ENCODE measurements at places on chromosomes 16 and 17.

DNA sequence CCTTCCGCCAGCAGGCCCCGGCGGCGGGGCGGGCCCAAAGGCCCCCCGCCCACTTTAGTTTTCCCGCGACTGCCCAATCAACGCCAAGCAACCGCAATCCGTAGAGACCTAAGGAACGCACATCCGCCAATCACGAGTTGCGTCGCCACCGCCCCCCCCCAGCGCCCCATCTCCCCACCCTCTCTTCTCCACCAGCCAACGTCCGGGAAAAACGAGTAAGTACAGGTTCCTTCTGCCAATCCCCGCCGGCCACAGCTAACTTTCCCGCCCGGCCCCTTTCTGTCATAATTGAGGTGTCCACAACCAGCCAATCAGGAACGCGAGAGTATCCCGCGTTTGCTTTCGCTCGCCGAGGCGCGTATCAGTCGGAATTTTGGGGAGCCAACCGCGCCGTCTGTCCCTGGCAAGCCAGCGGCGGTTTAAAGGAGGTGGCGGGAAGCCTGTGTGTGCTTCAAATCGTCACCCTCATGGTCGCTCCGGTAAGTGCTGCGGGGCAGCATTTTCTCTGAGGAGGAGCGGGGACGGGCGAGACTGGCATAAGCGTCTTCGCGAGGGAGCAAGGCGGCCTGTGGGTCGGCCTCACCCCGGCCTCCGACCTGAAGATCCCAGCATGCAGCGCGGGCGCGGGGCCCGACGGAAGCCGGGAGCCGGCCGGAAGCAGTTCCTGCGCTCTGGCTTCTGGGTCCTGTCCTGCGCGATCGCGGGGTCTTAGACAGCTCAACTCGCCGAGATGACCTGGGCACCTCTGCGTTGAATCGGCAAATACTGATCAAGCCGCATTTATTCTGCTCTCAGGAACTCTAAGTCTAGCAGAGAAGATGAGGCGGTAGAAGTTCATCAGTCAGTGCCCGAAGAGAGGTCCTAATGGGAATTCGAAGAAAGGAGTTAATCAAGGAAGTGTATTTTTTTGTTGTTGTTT lies at the start of gene MIS12:
TSS of gene MIS12 (plus strand) at position 361 of the 919 bp plus-strand sequence. CDS start 2,297 bp downstream, outside the sequence.
- peak; percentile 96 for DNase-seq

DNA sequence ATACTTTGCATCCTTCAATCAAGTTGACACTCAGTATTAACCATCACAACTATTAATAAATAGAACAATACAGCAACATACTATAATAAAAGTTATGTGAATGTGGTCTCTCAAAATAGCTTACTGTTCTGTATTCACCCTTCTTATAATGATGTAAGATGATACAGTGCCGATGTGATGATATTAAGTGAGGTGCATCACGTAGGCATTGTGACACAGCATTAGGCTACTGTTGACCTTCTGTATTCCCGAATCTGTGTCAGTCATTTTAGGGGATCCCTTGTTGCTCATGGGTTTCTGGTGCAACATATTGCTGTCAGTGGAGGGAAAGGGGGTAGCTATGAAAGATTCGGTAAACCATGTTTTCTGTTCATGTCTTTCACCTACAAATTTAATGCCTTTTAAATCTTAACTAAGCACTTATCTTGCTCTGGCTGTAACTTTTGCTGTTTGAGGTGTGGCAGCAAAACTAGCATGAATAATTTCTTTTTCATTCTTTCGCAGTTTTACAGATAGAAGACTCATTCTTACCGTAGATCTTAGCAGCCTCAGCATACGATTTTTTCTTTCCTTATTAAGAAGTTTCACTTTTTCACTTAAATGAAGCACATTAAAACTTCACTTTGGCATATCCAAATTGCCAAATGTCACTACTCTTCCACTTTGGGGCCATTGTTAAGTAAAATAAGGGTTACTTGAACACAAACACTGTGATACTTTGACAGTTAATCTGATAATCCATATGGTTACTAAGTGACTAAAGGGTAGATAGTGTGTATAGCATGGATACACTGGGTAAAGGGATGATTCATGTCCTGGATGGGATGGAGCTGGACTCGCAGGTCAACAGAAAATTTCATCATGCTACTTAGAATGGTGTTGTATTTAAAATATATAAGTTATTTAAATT lies 29.6 kb downstream of the NFAT5 start:
- DNase-seq: no peak

DNA sequence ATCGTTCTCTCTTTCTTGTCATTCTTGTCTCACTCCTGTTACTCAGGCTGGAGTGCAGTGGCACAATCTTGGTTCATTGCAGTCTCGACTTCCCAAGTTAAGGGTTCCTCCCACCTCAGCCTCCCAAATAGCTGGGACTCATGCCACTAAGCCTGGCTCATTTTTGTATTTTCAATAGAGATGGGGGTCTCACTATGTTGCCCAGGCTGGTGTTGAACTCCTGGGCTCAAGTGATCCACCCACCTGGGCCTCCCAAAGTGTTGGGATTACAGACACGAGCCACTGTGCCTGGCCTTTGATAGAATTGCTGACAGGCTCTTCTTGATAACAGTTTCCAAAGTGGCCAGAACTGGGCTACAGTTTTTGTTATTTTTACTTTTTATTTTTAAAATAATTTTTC lies 32.3 kb downstream of the TPPP3 start:
- no peak for DNase-seq

- DNase-seq: no peak
Measured at GRCh38 chr17:19448341-19449268, 37.6 kb downstream of the RNF112 start.

GRCh38 chr17:8885967-8886684 lies 18.7 kb upstream of the PIK3R6 start:
- no peak for DNase-seq

DNA sequence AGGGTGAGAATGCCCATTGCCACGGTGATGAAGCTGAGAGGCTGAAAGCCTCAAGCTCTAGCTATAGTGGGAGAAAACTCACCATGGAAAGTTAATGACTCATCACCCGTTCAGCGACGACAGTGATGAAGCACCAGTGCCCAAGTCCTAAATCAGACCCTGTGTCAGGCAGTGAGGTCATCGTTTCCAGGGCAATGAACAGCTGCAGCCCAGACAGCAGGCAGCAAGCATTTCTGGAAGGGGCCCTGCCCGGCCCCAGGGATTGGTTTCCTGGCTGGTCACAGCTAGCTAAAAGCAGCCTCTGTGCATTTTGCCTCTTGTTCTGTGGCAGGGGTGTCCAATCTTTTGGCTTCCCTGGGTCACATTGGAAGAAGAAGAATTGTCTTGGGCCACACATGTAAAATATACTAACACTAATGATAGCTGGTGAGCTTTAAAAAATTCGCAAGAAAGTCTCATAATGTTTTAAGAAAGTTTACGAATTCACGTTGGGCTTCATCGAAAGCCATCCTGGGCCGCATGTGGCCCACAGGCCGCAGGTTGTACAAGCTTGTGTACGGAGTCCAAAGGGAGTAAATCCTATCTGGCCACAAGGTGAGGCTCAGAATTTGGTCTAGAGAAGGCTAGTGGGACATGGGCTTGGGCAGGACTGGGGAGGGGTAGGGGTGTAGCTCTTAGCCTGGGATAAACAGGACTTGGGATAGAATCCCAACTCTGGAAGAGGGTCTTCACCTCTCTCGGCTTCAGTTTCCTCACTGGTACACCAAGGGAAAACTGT lies 40.6 kb downstream of the MIS12 start:
- no peak for DNase-seq

GRCh38 chr17:28467456-28468025 lies 5.9 kb upstream of the SLC13A2 start:
- no peak for DNase-seq

GRCh38 chr17:19744492-19744891 lies 3.6 kb downstream of the ALDH3A1 start:
- no peak for DNase-seq

DNA sequence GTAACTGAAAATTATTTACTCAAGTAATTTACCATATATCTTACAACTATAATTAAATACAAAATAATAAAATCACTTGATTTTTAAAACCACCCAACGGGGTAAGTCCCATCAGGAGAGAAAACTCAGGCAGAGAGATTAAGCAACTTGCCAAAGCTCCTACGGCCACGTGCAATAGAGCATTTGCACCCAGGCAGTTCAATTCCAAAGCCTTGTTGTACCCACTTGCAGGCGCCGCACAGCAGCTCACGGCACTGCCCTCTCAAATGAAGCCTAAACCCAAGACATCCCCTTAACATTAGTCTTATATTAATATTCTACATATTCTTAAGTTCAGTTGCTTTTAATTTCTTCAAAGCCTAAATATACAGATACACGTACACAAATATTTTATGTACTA lies 75.7 kb downstream of the SPAG9 start:
- no peak for DNase-seq

GRCh38 chr17:63479495-63480184 lies 2.8 kb downstream of the ACE start:
- no peak for DNase-seq

GRCh38 chr17:71935341-71935740 lies 185.5 kb upstream of the SOX9 start:
- no peak for DNase-seq

GRCh38 chr17:45222014-45222288 lies 266 bp downstream of the FMNL1 start:
- DNase-seq: no peak

DNA sequence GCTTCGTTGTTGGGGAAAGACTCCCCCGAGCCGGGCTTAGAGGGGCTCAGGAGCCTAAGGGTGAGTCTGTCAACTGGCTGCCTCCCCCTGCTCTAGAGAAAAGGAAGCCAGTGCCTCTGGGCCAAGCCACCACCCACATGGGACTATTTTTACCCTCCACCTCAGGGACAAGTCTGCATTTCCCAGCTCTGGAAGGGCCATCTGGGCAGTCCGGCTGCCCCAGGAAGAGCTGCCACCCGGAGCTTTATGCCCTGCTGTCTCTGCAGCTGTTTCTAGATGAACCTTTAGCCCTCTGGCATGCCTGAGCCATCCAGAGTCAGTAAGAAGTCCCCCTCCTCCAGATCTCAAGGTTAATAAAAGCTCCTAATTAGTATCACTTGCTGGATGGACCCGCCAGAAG lies 5.3 kb upstream of the RPRML start:
- no peak for DNase-seq

DNA sequence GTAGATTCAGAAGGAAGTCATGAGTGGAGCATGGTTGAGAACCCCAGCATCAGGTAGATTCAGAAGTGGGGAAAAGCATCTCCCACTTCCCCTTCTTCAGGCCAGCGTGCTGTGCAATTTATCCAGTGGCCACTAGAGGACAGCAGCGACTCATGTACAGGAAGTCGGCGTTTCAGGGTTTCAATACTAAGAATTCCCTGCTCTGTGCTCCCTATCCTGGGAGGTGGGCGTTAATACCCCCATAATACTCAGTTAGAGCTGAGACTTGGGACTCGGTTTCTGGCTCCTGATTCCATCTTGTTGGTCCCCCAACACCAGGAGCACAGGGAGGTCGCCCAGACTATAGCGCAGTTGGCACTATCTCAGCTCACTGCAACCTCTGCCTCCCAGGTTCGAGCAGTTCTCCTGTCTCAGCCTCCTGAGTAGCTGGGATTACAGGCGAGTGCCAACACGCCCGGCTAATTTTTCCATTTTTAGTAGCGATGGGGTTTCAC lies 75.3 kb upstream of the AMZ2 start:
- DNase-seq: peak; percentile 76

DNA sequence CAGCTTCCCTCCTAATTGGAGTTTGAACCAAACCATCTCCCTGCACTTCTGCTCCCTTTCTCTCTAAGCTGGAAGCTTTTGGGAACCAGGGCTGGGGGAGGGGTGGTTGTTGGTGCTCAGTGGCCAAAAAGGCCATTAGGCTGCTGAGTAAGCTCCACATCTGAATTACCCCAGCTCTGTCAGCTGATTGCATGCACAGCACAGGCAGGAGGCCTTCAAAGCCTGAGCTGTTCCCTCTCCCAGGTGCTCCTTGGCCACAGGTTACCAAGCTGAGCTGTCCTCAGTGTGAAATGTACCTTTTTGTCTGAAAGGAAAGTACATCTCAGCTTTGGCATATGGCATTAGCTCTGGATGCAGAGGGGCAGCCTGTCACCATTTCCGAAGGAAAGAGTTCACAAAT lies 6.2 kb upstream of the TBKBP1 start:
- DNase-seq: no peak

- no peak for DNase-seq
Measured at GRCh38 chr16:11418506-11418905, 73.2 kb downstream of the RMI2 start.

DNA sequence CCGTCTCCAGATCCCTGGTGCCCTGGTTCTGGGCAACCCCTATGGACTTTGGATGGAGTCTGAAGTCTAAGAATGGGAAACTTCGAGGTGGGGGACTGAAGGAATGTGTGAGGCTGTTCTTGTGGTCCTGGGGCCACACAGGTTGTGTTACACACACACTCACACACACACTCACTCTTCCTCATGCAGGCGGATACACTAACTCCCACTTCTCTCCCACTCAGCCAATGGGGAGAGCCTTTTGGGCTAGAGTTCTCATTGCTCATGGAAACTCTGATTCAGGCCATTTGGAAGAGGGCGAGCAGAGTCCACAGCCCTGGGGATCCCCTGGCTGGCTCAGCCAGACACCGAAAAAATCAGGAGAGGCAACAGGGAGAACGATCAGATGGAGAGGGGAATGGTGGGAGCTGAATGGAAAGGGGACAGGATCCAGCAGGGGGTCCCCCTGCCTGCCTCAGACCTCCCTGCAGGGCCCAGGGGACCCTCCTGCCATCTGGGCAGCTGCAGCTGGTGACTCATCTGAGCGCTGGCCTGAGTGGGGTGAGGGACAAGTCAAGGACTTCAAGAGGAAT lies 9.1 kb downstream of the IGFBP4 start:
- no peak for DNase-seq
